ENCODE measurements at places on chromosomes 4 and X. TPM values are rescaled to one million over a fixed set of nuclear protein-coding genes. Genes with fewer than 3 reads are reported as not detected.

LGI2 gene
- not detected for polyA plus RNA-seq

OPHN1 gene
- 1.7 TPM for polyA plus RNA-seq

MAGEB17 gene
- polyA plus RNA-seq: 0.13 TPM

RBM46 gene
- polyA plus RNA-seq: not detected

ZXDB gene
- 2.1 TPM for polyA plus RNA-seq

ASB12 gene
- not detected for polyA plus RNA-seq

EDA2R gene
- 23.0 TPM for polyA plus RNA-seq

GRID2 gene
- 0.08 TPM for polyA plus RNA-seq

SSX2B gene
- 0.16 TPM for polyA plus RNA-seq

NPFFR2 gene
- 7.8 TPM for polyA plus RNA-seq

MAGEB1 gene
- polyA plus RNA-seq: not detected

FREM3 gene
- 0.03 TPM for polyA plus RNA-seq

CFP gene
- 0.19 TPM for polyA plus RNA-seq

ZNF630 gene
- 1.2 TPM for polyA plus RNA-seq

CENPVL2 gene
- polyA plus RNA-seq: 0.03 TPM

COX18 gene
- polyA plus RNA-seq: 13.3 TPM

XAGE2 gene
- 0.13 TPM for polyA plus RNA-seq

SLC9B1 gene
- 0.21 TPM for polyA plus RNA-seq

HEPH gene
- polyA plus RNA-seq: 8.6 TPM

UNC5C gene
- 5.4 TPM for polyA plus RNA-seq

SMIM10L2A gene
- polyA plus RNA-seq: 0.15 TPM

FHDC1 gene
- 0.03 TPM for polyA plus RNA-seq

POU4F2 gene
- not detected for polyA plus RNA-seq

TACR3 gene
- polyA plus RNA-seq: not detected

GDI1 gene
- polyA plus RNA-seq: 403 TPM

SHROOM3 gene
- polyA plus RNA-seq: 5.6 TPM
